T-helper 2 cell treated with Interferon-gamma antibody and Interleukin-4, amounts not matched to agents 5 μg/mL and 100 μg/mL, for 36 hours (primary cell): ENCODE measurements at places on chromosomes 13 and 19.

GRCh38 chr13:43316281-43316680 lies 292.9 kb downstream of the DNAJC15 start:
- DNase-seq: no peak

DNA sequence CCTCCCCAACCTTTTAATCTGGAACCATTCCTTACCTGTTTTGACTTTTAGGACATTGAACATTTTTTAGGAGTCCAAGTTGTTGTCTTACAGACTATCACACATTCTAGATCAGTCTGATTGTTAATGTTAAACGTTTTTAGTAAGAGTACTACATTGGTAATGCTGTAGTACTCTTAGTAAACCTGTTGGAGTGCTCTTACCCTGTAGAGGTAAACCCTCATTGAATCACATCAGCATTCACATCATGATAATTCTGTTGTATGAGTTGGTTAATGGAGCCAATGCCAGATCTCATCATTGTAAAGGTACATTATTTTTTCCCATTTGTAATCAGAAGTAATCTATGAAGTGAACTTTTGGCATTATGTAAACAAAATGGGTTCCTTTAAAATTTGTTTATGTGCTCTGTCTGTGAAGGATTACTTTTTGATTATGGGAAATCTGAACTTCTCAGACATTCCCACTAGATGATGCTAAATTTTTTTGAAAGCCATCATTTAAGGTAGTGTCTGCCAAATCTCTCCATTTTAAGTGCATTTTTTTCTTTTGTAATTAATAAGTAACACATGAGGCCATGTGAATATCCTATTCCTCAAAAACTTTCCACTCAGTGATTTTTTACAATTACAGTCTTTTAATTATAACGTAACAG lies 55.2 kb downstream of the VWA8 start:
- DNase-seq: no peak

DNA sequence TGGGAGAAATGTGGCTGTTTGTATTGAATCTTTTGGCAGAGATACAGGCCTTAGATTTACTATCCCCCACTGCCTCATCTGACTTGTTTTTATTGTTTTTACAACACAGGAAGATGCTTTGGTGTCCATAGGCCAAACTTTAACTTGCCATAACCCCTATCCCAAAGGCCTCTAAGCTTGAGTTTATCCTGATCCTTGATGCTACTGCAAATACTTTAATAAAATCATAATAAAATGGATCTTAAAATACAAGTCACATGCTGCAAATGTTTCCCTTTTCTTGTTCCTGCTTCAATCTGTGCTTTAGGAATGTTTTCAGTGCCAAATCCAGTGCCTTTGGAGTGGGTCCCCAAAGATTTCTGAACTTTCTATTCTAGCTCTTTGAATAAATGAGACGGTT lies 770.6 kb downstream of the DACH1 start:
- no peak for DNase-seq

GRCh38 chr13:97724450-97724849 lies 229.0 kb upstream of the IPO5 start:
- DNase-seq: no peak

GRCh38 chr13:41458187-41458760 lies 924 bp downstream of the RGCC start:
- peak; percentile 67 for DNase-seq

- no peak for DNase-seq
Measured at GRCh38 chr19:2888731-2889224, 11.9 kb upstream of the ZNF57 start.

- no peak for DNase-seq
Measured at GRCh38 chr19:42352301-42353259, 27.1 kb downstream of the MEGF8 start.

- peak; percentile 30 for DNase-seq
Measured at GRCh38 chr19:41426952-41427646, at the start of gene B3GNT8. Gene B3GNT8 (minus strand): TSS chr19:41427374. CDS start chr19:41426778, 596 bp downstream.

GRCh38 chr19:7669641-7670040 lies 792 bp downstream of the RETN start:
- DNase-seq: no peak

DNA sequence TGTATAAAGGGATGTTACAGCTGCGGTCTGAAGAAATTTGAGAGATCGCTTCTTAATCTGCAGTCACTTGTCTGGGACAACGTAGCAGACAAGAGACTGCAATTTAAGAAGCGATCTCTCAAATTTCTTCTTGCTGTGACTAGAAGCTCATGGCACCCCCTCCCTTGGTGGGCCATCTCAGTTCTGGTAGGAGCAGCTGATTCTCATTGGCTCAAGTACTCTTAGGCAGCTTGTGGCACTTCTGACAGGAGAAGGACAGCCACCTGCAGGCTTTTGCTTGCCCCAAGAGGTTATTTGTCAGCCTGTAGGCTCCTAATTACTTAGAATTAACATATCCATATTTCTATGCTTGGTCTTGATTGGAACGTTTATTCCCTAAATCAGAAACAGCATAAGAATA lies 503.0 kb downstream of the DCT start:
- DNase-seq: no peak

- DNase-seq: no peak
Measured at GRCh38 chr13:50798923-50799322, 44.6 kb downstream of the DLEU7 start.

DNA sequence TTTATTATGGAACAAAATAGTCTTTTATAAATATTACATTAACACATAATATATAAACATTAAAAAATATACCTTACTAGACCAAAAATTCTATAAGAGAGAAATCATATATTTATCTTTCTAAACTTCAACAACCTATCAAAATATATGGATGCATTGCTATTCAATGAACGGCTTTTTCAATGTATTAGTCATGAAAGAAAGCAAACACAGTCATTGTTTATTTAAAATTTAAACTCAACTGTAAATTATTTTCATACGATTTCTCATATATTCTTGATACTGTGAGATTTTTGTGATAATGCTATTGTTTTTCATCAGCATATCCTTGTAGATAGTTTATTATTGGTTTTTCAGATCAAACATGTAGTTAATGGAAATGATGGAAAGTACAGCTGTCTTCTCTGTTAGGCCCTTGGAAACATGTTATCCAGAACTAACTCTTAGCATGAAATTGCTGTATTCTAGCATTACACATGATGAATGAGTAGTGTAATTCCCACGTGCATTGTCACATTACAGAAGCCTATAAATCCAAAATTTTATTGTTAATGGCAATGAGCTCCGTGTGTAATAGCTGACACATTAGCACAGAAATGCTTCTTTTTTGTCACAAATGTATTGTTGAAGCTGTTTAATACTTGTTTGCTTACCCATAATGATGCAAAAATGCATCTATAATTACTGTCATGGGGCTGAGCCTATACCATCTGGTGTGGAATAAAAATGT lies 1639.9 kb downstream of the SLITRK5 start:
- no peak for DNase-seq

DNA sequence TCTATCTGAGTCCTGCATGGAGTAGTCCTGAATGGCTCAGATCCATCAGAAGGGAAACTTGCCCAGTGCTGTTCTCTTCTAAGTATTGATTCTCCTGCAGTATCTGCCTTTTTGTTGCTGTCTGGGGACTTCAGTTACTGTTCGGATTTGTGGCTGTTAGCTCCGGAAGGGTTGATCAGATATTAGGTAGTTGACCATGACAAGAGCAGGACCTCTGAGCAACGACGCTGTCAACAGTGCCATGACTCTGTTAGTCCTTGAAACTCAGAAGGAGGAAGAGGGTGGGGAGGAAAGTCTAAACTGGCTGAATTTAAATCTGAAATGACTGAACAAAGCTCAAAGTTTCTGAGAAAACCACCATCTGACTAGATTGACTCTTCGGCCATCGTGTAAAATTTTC lies 42.2 kb downstream of the CCNE1 start:
- DNase-seq: no peak

DNA sequence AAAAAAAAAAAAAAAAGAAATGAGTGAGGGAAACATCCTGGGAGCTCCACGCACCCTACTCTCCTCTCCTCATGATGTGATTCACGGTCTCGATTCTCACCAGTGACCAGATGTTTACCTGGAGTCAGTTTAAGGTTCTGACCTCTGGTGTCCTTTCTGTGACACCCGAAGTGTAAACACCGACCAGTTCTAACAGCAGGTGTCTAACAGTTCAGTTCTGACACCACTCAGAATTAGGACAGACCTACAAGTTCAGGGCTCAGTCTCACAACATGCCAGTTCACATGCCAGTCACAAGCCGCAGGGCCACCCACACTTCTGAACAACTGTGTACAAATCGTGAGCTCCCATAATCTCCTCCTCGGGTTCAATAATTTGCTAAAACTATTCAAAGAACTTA lies 6.0 kb downstream of the ZNF564 start:
- no peak for DNase-seq

GRCh38 chr13:91647361-91647990 lies 249.1 kb downstream of the GPC5 start:
- DNase-seq: no peak

GRCh38 chr13:26225896-26226617 lies 3.9 kb upstream of the RNF6 start:
- no peak for DNase-seq

DNA sequence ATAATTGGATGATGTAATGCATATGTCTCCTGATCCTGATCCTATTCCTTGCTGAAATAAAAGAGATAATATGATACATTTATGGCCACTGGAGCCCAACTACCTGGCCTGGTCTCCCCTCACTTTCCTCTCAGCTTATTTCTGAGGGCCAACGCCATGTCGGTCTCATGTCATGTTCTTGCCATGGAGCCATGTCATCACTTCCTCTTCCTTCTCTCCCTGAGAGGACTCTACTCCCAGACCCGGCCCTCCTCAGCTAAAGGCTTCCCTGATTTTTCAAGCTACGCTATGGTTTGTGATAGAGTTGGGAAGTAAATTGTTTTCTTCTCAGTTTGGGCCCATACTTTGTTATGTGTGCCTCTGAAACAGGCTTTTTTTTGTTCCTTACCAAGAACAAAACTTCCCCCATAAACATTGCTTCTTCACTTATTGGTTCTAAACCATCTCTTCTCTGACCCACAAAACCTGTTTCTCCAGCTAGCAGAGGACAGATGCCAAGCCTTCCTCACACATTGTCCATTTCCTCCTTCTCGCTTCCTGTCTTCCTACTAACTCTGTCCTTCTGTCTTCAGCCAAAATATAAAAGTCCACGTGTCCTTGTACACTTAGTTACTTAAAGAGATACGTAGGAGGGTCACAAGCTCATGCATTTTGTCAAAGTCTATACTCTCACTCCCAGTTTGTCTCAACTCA lies 319.9 kb upstream of the DACH1 start:
- DNase-seq: no peak

DNA sequence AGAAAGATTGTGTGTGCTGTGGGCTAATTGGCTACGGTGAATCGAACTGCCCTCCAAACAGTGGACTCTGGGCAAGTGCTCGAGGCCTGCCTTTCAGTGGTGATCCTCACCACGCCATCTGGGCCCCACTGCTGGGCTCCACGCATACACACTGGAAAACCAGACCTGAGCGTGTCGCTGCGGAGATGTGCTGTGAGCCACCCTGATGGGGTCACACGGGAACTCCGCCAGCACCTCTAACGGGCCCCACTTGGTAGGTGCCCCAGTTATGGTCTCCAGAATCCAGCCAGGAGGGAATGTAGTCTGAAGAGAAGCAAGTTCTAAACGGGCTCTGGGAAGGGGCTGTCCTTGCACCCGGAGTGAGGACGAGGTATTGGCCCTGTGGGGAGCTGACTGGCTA lies 39.3 kb downstream of the C13orf46 start:
- no peak for DNase-seq

- DNase-seq: no peak
Measured at GRCh38 chr19:48552406-48553322, 692 bp downstream of the SULT2B1 start.

DNA sequence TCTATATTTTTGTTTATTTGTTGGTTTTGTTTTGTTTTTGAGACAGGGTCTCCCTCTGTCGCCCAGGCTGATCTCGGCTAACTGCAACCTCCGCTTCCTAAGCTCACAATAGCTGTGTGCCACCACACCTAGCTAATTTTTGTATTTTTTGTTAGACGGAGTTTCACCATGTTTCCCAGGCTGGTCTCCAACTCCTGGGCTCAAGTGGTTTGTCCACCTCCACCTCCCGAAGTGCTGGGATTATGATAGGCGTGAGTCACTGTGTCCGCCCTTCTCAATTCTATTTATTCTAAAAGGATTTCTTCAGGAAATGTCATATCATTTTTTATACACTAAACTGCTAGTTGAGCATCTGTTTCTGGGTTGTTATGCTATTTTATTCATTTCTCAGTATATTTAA lies 1206.0 kb downstream of the OLFM4 start:
- no peak for DNase-seq

DNA sequence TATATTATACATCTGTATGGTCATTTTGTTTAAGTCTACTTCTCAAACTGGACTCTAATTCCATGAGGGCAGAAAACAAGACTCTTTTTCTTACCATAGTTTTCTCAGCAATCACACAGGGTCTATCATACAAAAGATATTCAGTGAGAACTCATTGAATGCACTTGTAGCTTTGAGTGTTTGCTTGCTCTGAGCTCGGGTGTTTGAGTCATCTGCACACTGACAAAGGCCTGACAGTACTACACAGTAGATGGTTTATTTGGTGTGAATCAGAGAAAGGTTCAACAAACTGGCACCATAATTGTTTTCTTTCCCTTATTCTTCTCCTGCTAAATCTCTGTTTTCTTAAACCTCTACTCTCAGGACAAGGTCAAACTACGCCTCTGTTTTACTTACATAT lies 586.4 kb downstream of the LMO7 start:
- no peak for DNase-seq

DNA sequence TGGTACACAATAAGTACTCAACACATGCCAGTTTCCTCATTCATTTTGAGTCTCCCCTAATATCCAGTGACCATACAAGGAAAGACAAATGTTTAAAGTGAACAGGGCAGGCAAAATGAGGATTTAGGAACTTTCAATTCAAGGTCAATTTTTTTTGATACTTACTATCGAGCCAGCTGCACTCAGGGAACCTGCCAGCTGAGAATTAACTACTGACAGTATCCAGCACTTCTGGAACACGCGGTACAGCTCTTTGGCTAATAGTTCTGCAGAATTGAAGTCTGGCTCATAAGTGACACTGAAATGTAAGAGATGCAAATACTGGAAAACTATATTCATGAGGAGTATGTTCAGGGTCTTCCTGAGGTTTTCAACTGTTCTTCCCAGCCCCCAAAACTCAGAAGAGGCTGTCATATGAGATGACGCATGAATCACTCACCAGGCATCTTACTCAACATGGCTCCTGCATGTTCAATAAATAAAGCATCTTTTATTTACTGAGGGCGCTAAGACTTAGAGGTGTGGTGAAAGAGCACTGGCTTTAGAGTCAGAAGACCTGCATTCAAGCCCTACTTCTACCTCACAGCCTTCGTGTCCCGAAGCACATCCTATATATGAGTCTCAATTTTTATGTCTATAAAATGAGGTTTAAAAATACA lies 25.6 kb downstream of the RUBCNL start:
- no peak for DNase-seq

GRCh38 chr13:44157606-44158005 lies 216.0 kb upstream of the SERP2 start:
- DNase-seq: no peak

DNA sequence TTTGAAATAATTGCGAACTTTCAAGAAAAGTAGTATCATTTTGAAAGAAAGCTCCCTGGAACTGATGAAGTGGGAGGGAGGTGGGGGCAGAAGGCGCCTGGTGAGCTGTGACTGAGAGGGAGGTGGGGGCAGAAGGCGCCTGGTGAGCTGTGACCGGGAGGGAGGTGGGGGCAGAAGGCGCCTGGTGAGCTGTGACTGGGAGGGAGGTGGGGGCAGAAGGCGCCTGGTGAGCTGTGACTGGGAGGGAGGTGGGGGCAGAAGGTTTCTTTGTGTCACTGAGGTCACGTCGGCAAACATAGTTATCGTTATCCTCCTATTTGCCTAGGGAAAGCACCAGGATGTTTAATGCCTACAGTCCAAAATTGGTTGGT lies 24.2 kb downstream of the C2CD4C start:
- no peak for DNase-seq

- no peak for DNase-seq
Measured at GRCh38 chr13:31885994-31886393, 145.6 kb upstream of the FRY start.
